ENCODE measurements at places on chromosomes 5 and 9. TPM values are rescaled to one million over a fixed set of nuclear protein-coding genes. Genes with fewer than 3 reads are reported as not detected.

DNA sequence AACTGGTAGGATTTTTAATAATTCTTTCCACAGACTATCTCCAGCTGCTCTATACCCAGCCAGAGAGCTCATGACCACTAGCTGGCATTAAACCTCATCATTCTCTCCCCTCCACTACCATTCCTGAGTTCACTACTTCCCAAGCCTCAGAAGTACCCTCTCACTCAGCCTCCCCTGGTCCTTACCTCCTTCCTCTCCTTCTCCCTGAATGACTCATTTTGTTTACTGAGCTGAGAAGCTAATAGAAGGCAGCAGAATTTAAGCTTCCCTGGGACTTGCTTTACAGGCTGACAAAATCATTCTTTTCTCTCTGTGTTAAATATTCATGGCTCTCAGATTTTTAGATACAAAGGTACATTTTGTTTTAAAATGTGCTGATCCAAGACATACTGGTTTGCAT, 305.4 kb downstream of the TLR4 start:
- DNase-seq, result no peak

DNA sequence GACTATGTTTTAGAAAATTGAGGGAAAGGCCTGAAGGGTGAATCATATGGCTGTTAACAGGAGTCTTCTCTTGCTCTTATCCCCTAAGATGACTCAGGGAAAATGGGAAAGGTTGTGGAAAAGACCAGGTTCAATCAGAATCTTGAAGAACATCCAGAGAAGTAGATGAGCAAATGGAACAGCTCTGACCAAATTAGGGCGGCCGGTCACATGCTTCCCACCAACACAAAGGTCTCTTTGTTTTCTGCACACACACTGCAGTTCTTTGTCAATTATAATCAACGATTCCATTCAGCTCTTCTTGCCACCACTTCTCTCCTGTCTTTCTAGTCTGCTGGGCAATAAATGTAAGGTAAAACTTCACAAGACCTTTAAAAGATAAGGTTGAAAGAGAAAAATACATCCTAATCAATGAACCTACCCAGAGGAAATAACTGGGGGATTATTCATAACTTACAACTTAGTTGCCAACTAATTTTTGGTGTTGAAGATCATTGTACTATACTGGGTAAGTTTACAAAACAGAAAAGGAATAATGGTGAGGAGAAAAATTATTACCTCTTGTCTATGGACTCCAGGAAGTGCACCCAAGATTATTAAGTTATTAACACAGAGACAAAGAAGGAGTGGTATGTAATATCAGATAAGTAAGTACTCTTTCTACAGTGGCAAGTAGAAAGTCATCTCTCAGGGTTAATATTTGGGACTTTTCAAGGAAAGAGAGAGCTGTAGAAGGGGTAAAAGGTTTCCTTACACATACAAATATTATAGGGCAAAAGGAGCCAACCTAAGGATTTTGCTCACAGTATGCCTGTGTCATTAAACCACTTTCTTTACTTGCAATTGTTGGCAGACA, 441.9 kb upstream of the PIK3R1 start:
- peak; percentile 4 for DNase-seq

Gene NTNG2
- 0.05 TPM for total RNA-seq

- DNase-seq, result no peak
Observed at GRCh38 chr5:79982136-79982535, 8.9 kb downstream of the MTX3 start.

- no peak for DNase-seq
Observed at GRCh38 chr9:7259544-7260241, 501.9 kb downstream of the KDM4C start.

DNA sequence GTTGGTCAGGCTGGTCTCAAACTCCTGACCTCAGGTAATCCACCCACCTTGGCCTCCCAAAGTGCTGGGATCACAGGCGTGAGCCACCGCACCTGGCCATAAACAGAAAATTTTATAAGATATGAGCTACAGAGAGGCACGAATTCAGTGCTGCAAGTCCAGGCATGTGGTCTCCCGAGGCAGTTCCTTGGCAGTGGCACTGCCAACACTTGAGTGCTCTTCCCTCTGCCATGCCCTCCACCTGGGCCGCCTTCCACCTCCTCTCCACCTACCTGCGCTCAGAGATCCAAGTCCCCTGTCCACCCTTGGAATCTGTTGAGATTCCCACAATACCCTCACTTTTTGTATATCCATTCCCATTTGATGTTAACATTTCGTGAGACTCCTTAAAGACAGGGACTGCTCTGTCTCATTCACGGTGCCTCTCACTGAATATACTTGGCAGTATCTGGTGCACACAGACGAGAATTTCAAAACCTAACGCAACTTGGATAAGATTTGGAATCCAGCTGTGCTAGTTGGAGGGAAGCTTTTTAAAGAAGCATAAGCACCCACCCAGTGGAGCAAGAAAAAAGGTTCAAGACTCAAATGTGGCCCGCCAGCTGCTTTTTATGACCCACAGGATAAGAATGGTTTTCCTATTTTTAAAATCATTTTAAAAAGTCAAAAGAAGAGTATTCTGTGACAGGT, 68.3 kb downstream of the DCP2 start:
- DNase-seq, result no peak

GRCh38 chr5:139445325-139446170, 6.2 kb upstream of the DNAJC18 start:
- peak; percentile 40 for DNase-seq

Gene PRLR
- not detected for total RNA-seq

GRCh38 chr9:128632486-128632885, 24.2 kb downstream of the DYNC2I2 start:
- DNase-seq, result no peak

- no peak for DNase-seq
Observed at GRCh38 chr5:157271740-157272271, 5.9 kb downstream of the CYFIP2 start.

Gene ZNF879
- 4.4 TPM for total RNA-seq

DNA sequence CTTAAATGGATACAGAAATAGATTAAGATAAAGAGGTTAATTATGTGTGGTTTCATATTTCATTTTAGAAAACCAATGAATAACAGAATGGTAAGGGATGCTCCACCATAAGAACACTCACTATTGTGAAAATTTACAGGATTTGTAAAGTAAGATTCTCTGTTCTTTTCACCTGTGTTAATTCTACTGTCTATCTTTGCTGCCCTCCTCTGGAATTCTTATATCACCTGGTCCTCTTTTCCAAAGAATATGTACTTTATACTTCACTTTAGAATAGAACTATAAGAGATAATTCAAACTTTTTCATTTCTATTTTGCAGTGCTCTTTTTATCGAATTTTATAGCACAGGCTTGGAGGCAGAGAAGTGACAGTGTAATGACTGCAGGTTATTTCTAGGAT, 213.4 kb downstream of the LURAP1L start:
- no peak for DNase-seq

GRCh38 chr5:53782620-53783019, 222.2 kb downstream of the NDUFS4 start:
- no peak for DNase-seq

DNA sequence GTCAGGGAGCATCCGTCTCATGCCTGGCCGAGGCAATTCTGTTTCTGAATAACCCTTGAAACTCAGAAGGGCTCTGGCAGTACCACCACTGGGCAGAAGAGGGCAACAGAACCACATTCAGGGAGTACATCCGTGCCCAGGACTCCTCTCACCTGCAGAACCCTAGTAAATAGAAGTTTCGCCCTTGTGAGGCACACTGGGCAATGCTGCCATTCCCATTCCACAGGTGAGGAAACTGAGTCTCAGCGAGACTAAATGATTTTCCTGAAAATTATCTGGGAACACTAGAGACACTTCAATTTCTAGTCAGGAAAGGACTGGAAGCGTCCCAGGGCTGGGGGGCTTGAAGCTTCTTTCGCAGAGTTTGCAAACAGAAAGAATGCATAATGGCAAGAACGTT, 74.7 kb downstream of the FGF1 start:
- peak; percentile 85 for DNase-seq

DNA sequence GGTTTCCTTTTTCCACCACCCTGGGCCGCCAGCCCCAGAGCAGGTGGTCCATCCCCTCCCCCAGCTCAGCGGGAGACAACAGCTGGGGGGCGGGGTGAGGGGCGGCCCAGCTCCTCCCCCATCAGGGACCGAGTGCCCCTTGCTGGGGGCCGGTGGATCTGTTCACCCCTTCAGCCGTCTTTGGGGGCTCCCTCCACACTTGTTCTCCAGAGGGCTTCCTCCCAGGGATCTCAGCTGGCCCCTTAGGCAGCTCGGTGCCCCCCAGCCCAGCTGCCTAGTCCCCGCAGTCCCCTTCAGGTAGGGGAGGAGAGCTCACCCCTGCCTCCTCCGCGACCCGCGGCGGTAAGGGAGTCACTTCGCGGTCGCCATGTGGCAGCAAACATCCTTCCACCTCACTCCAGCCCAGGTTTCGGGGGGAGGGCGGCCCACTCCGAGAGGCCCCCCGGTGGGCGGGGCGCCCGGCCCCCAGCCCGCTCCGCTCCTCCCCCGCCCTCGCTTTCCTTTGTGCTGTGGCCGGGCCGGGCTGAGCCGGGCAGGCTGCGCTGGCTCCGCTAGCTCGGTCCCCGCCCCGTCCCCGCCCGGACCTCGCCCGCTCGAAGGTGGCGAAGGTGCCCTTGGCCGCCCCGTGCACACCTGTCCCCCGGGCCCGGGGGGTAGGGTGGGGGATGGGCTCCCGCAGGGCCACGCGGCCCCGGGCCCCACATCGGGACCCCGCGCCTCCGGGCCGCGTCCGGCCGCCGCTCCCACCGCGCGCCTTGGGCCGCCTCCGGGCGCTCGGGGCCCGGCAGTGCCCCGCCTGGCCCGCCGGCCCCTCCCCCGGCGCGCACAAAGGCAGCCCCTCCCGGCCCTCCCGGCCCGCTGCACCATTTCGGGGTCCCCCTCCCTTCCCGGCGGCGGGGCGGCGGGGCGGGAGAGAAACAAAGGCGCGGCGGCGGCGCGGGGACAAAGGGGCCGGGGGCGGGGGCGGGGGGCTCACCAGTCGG, 683 bp downstream of the DBN1 start:
- peak; percentile 55 for DNase-seq

Gene IFNE
- 0.05 TPM for total RNA-seq

DNA sequence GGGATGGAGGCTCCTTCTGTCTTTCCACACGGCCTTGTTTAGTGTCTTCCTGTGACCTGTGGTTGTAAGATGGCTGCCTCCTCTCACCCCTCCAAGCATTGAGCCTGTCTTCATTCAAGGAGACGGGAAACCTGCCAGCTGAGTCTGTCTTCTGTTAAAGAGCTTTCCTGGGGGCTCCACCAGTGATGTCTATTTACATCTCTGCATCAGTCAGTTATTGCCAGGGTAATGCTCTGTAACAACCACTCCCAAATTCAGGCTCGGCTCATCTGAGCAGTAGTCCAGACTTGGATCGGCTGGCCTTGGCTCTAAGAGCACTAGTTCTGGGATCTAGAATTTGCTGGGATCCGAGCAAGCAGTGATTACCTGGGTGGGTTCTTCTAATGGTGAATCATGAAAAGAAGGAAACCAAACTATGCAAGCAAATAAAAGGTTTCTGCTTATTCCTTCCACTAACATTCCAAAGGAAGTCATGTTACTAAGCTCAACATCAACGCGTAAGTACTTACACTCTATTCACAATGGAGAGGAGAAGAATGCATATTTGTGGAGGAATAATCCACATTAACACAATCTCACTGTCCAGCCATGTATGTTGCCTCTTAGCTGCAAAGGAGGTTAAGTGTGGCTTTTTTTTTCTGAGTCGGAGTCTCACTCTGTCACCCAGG, 61.7 kb downstream of the GALNT12 start:
- DNase-seq, result peak; percentile 62

DNA sequence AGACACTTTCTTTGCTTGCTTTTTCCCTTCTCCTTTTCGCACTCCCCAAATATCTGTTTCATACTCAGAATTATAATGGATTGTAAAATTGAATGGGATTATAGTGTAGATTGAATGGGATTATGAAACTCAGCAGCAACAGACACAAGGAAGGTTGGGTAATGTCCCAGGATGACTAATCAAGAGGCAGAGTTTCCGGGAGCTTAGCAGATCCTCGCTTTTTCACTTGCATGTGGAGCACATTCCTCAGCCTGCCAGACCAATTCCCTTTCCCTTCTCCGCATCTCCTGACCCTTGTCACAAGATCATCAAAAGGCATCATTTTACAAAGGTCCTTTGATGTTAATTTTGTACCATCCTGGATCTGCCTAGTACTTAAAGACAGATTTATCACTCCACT, 55.1 kb upstream of the SLC1A1 start:
- DNase-seq, result peak; percentile 10

GRCh38 chr9:84294241-84294950, 46.2 kb downstream of the SLC28A3 start:
- no peak for DNase-seq

Gene TYRP1
- total RNA-seq, result 0.85 TPM

- DNase-seq, result peak; percentile 95
Observed at GRCh38 chr9:133944746-133945135, 47.4 kb downstream of the VAV2 start.

Gene BTNL3
- total RNA-seq, result not detected

Gene SH2D3C
- 77.8 TPM for total RNA-seq

DNA sequence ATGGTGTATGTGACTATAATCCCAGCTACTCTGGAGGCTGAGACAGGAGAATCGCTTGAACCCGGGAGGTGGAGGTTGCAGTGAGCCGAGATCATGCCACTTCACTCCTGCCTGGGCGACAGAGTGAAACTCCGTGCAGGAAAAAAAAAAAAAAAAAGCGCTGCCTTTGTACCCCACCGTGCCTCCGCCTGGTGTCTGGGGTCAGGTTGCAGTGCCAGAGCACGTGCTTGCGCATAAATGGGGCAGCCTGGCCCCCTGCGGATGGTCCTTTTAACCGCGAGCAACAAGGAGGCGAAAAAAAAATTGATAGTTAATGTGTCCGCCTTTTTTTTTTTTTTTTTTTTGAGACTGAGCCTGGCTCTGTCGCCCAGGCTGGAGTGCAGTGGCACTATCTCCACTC, 6.3 kb upstream of the CCNB1 start:
- no peak for DNase-seq

- DNase-seq, result peak; percentile 65
Observed at GRCh38 chr5:172881691-172882370, 47.8 kb downstream of the ERGIC1 start.

Data from dermis blood vessel endothelial cell (primary cell).